ENCODE measurements at places on chromosomes 16 and 17.

- DNase-seq = no peak
These were observed 1.4 kb upstream of the TENT4B start for GRCh38 chr16:50151756-50152155.

DNA sequence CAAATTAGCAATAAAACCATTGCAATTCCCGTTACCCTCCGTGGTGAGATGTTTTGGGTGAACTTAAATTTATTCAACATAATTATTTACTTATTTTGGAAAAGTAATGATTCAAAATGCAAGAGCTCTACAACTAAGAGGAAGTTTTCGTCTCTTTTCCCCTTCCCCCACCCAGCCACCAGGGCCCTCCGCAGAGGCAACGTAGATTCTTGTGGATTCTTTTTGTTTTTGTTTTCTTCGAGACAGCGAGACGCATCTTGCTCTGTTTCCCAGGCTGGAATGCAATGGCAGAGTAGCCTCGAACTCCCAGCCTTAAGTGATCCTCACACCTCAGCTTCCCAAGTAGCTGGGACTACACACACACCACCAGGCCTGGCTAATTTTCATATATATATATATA lies 19.2 kb downstream of the CCDC40 start:
- DNase-seq = no peak

GRCh38 chr17:50731575-50732460 lies 12.4 kb downstream of the LUC7L3 start:
- no peak for DNase-seq

- peak; percentile 9 for DNase-seq
These were observed 35.4 kb upstream of the LITAF start for GRCh38 chr16:11621920-11622651.

DNA sequence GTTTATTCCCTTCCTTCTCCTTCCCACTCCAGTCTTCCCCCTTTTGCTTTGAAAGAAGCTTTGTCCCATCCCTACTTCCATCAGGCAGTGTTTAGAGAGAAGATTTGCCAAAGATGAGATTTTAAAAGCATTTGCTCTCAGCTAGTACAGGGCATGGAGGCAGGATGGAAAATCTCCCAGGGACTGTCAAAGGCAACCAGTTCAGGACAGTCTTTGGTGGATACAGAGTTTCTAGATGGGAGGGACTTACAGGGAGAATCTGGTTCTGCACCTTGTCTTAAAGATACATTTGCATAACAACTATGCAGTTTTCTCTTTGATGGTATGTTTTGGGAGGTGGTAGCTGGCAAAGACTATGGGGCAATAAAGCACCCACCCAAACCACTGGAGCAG lies 26.2 kb downstream of the CHD9 start:
- no peak for DNase-seq

- no peak for DNase-seq
These were observed 13.7 kb downstream of the MYO15B start for GRCh38 chr17:75601057-75601987.

- no peak for DNase-seq
These were observed 31.4 kb upstream of the CORO6 start for GRCh38 chr17:29653995-29654714.

DNA sequence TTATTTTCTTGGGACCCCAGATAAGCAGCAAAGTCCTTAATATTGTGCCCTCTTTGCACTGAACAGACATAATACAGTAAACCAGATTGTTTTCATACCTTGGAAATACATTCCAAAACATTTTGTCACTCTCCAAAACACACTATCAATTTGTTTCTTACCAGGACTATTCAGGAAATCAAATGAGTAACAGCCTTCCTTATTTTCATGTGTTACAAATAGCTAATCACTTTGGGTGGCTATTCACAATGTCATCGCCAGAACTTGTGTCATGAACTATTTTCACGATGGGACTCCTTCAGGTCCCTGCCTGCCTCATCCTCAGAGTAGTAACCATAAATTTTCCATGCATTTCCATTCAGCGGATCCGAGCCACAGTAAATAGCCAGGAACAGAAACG lies 104.5 kb downstream of the MAP2K6 start:
- no peak for DNase-seq

- no peak for DNase-seq
These were observed 2.4 kb downstream of the SPN start for GRCh38 chr16:29665294-29666077.

- no peak for DNase-seq
These were observed 22.1 kb downstream of the PMFBP1 start for GRCh38 chr16:72149676-72150464.

DNA sequence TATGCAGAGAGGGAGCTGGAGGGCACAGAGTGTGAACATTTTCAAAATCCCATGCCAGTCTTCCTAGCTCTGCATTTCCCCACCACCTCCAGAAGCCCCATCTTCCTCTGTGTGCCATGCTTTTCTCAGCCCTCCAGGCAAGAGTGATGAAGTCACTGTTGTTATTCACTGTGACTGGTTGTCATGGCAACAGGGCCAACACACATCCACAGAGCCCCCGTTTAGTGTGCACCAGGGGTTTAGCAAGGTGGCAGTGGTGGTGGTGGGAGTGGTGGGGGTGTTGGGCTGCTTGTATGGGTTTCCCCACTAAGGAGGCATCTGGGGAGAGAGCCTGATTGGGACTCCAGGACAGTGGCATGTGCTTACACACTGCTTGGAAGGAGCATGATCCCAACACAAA lies 309.9 kb upstream of the ASIC2 start:
- DNase-seq = no peak

GRCh38 chr17:78450696-78451345 lies 72.4 kb downstream of the PGS1 start:
- DNase-seq = no peak

GRCh38 chr17:4503283-4504025 lies 4.8 kb downstream of the SPNS2 start:
- DNase-seq = no peak

- no peak for DNase-seq
These were observed 21.1 kb downstream of the TMC5 start for GRCh38 chr16:19438739-19439138.

- no peak for DNase-seq
These were observed 23.7 kb upstream of the BCO1 start for GRCh38 chr16:81214745-81215166.

DNA sequence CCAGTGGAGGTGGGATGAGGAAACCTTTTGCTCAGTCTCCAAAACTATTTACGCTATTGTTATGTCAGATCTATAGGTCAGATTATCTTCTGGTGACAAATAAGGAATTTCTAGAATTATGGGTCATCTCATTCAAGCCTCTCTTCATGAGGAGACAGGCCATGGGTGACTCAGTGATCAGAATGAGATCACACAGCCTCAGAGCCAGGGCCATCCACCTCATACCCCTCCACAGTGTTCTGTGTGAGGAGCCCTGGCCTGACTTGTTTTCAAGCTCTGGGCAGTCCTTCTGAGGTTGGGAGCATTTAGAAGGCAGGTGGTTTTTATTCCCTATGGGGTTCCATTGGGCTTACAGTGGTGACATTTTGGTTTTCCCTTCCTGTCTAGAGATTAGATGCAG lies 26.5 kb downstream of the YPEL2 start:
- DNase-seq = no peak

- no peak for DNase-seq
These were observed 10.4 kb downstream of the NHERF1 start for GRCh38 chr17:74758848-74759168.

DNA sequence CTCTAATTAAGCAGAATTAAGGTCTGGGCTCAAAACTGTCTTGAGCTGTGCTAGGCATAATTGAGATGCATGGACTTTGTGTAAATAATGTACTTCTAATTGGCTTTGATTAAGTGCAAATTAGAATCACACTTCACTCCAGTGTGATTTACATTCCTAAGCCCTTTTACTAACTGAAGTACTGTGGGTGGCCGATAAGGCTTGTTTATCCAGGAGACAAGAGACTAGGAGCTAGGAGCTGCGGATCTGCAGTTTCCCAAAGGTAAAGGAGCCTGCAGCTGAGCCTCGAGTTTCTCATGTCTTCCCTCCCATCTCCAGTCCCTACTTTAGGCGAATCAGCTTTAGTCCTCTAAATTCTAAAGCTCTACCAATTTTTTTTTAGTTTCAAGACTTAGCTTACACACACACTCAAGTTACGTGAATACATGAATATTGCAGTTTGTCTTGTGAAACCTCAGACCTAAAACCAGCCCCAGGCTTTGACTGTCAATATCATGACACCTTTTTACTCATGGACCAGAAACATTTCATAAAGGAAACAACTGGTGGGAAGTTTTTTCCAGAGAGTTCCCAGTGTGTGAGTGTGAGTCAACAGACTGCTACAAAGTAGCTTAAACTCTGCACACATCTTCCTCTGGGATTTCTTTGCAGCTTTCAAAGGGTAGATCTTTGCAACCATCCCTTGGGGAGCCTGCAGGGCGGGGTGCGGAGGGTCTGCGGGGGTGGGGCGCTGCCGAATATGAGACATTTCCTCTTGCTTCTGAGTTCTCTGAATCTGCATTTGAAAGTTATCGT lies 113.9 kb upstream of the TBX2 start:
- DNase-seq = no peak

GRCh38 chr16:10514369-10515055 lies 65.9 kb downstream of the EMP2 start:
- DNase-seq = no peak

- DNase-seq = no peak
These were observed 223.2 kb upstream of the DYNLRB2 start for GRCh38 chr16:80317599-80318037.
